ENCODE measurements at places on chromosomes 13 and 19.

GRCh38 chr13:112445411-112446271, 69.5 kb downstream of the SPACA7 start:
- no peak for DNase-seq

- DNase-seq, result no peak
Observed at GRCh38 chr19:13841086-13841961, 35.6 kb upstream of the NANOS3 start.

GRCh38 chr19:6593651-6594416, 2.9 kb upstream of the CD70 start:
- DNase-seq, result no peak

GRCh38 chr13:98586400-98587345, 9.8 kb upstream of the STK24 start:
- DNase-seq, result no peak

DNA sequence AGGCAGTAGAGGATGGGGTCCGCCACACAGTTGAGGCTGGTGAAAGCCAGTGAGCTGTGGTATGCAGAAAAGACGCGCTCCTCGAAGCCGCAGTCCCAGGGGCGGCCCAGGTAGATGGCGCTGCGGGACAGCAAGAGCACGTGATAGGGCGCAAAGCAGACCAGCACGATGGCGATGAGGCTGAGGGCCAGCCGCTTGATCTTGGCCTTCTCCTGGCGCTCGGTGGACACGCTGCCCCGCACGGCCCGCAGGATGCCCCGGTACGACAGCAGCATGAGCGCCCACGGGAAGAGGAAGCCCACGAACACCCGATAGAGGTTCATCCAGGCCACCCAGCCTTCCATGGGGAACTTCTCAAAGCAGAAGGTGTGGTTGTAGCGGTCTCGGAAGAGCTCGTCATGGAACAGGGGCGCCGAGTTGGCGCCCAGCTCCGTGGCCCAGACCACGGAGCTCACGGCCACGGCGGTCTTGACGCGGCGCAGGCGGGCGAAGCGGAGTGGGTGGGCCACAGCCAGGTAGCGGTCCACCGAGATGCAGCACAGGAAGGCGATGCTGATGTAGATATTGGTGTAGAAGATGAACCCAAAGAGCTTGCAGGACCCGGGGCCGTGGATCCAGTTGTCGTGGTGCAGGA, 6.5 kb upstream of the OPA3 start:
- DNase-seq, result no peak
